ENCODE measurements at places on chromosomes 11 and 22.

- H3K27me3 ChIP-seq = no peaks in the 10 kb centered on the region
- no peak overlapping the region for H3K4me3 ChIP-seq
- no peak for DNase-seq
- H3K27ac ChIP-seq = no peak overlapping the region
- H3K36me3 ChIP-seq = no peaks in the 10 kb centered on the region
- no peaks in the 10 kb centered on the region for H3K4me1 ChIP-seq
Observed at GRCh38 chr11:42770444-42771065, 541.2 kb upstream of the API5 start.

GRCh38 chr11:82796998-82797961 lies 63.6 kb upstream of the FAM181B start:
- H3K27ac ChIP-seq = no peak overlapping the region
- H3K36me3 ChIP-seq = no peaks in the 10 kb centered on the region
- peaks cover 7% of the 10 kb centered on the region for H3K27me3 ChIP-seq
- H3K4me1 ChIP-seq = no peaks in the 10 kb centered on the region
- no peak overlapping the region for H3K4me3 ChIP-seq

GRCh38 chr11:98003606-98004371 lies 1017.0 kb upstream of the CNTN5 start:
- no peaks in the 10 kb centered on the region for H3K4me1 ChIP-seq
- no peak for DNase-seq
- no peak overlapping the region for H3K27ac ChIP-seq
- H3K27me3 ChIP-seq = no peaks in the 10 kb centered on the region

GRCh38 chr11:8723711-8724110 lies 41.1 kb downstream of the RPL27A start:
- no peaks in the 10 kb centered on the region for H3K4me1 ChIP-seq
- H3K4me3 ChIP-seq = no peak overlapping the region
- no peak for DNase-seq
- H3K27me3 ChIP-seq = peaks cover 3% of the 10 kb centered on the region
- H3K36me3 ChIP-seq = no peaks in the 10 kb centered on the region

DNA sequence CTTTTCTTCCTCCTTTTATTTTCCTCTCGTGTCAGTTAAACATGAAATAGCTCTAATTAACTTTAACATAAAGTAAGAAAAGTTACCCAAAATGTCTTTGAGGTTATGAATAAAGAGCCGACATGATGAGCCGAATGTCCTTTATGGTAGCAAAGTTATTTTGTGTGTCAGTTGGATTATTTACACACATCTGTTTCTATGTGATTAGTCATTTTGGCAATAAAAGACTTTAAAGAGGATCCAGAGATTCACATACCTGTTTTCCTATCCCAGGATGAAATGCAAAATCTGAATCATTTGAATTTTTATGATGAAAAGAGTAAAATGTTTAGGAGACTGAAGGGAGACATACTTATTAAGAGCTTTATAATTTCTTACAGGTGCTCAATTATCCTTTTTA lies 34.0 kb upstream of the TECTA start:
- no peak overlapping the region for H3K4me3 ChIP-seq
- H3K36me3 ChIP-seq = peaks cover 42% of the 10 kb centered on the region
- no peak for DNase-seq
- H3K4me1 ChIP-seq = no peaks in the 10 kb centered on the region
- H3K27ac ChIP-seq = no peak overlapping the region

GRCh38 chr11:17229481-17230152 lies 21.8 kb upstream of the PIK3C2A start:
- peaks cover 1% of the 10 kb centered on the region for H3K27me3 ChIP-seq
- DNase-seq = no peak
- no peak overlapping the region for H3K27ac ChIP-seq
- H3K4me1 ChIP-seq = peaks cover 11% of the 10 kb centered on the region
- no peak overlapping the region for H3K4me3 ChIP-seq

DNA sequence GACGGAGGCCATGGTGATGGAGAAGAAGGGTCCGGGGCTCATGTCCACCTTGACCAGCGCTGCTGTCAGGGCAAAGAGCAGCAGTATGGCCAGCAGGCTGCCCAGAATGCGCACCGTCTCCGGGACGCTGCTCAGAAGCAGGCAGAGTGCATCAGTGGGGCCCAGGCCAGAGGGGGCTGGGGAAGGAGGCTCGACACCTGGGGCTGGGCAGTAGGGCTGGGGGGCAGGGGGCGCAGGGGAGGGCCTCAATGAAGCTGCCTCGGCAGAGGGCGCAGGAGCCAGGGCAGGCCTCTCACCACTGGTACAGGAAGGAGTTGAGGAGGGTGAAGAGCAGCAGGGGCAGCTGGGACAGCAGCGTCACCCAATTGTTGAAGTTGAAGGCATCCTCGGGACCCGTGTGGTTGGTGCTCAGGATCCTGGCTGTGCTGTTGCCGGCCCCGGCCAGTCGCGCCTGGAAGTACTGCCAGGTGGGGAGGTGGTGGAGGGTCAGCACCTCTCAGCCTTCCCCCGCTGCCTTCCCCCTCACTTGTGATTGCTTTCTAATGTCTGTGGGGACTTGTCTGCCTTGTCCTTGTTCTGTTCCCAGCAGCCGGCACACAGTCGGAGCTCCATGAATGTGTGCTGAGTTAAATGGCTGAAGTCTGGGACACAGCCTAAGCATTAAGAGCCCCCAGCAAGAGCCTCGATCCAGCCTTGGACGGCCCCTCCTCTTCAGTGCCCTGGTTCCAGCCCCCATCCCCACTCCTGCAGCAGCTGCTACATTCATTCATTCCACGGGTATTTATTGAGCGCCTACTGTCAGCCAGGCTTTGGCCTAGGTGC lies 2.3 kb downstream of the SLC29A2 start:
- H3K4me1 ChIP-seq = peaks cover 9% of the 10 kb centered on the region
- no peak for DNase-seq
- no peak overlapping the region for H3K27ac ChIP-seq
- peaks cover 3% of the 10 kb centered on the region for H3K27me3 ChIP-seq

- no peak for DNase-seq
- H3K27ac ChIP-seq = no peak overlapping the region
- H3K4me1 ChIP-seq = no peaks in the 10 kb centered on the region
- no peak overlapping the region for H3K4me3 ChIP-seq
- H3K36me3 ChIP-seq = no peaks in the 10 kb centered on the region
- H3K27me3 ChIP-seq = no peaks in the 10 kb centered on the region
Observed at GRCh38 chr11:113645593-113646349, 60.3 kb downstream of the TMPRSS5 start.

- H3K4me1 ChIP-seq = no peaks in the 10 kb centered on the region
- no peaks in the 10 kb centered on the region for H3K36me3 ChIP-seq
- no peak overlapping the region for H3K27ac ChIP-seq
- DNase-seq = no peak
- no peak overlapping the region for H3K4me3 ChIP-seq
- H3K27me3 ChIP-seq = peaks cover 3% of the 10 kb centered on the region
Observed at GRCh38 chr11:69353696-69354544, 60.0 kb downstream of the MYEOV start.

DNA sequence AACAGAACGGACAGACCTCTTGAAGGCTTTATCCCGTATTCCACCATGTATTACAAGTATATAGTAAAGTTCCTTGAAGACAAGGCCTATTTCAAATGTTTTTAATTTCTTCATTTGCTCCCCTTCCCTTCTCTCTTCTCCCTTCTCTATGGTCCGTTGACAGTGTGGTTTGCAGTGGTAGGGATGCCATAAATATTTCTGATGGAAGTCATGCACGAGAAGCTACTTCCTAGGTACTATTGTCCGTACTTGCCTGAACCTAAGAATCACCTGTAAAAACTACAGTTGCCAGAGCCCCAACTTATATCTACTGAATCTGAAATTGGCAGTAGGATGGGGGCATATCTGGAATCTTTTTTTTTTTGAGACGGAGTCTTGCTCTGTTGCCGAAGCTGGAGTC lies 2.8 kb downstream of the PISD start:
- peaks cover 4% of the 10 kb centered on the region for H3K36me3 ChIP-seq
- H3K27me3 ChIP-seq = peaks cover 7% of the 10 kb centered on the region
- H3K4me3 ChIP-seq = no peak overlapping the region
- H3K27ac ChIP-seq = no peak overlapping the region
- peaks cover 21% of the 10 kb centered on the region for H3K4me1 ChIP-seq
- DNase-seq = no peak

GRCh38 chr22:36208914-36209313 lies 7.3 kb upstream of the APOL4 start:
- peaks cover 18% of the 10 kb centered on the region for H3K4me1 ChIP-seq
- H3K27ac ChIP-seq = no peak overlapping the region
- no peak for DNase-seq

GRCh38 chr11:79259800-79260199 lies 181.0 kb downstream of the TENM4 start:
- H3K4me1 ChIP-seq = no peaks in the 10 kb centered on the region
- no peak for DNase-seq
- no peaks in the 10 kb centered on the region for H3K36me3 ChIP-seq
- no peak overlapping the region for H3K4me3 ChIP-seq
- no peaks in the 10 kb centered on the region for H3K27me3 ChIP-seq

GRCh38 chr11:13487661-13488030 lies 8.2 kb downstream of the PTH start:
- H3K4me3 ChIP-seq = peak overlapping the region; percentile 51
- no peaks in the 10 kb centered on the region for H3K36me3 ChIP-seq
- peak overlapping the region; percentile 86 for H3K27ac ChIP-seq
- H3K27me3 ChIP-seq = no peaks in the 10 kb centered on the region
- DNase-seq = peak; percentile 39
